ENCODE measurements at places on chromosomes 2 and 18.

GRCh38 chr18:75489493-75490190, 62.1 kb upstream of the SMIM21 start:
- DNase-seq, result no peak

- DNase-seq, result no peak
Measured at GRCh38 chr2:196170213-196170605, 1.2 kb downstream of the STK17B start.

- no peak for DNase-seq
Measured at GRCh38 chr2:231929961-231930592, 3.9 kb upstream of the NPPC start.

DNA sequence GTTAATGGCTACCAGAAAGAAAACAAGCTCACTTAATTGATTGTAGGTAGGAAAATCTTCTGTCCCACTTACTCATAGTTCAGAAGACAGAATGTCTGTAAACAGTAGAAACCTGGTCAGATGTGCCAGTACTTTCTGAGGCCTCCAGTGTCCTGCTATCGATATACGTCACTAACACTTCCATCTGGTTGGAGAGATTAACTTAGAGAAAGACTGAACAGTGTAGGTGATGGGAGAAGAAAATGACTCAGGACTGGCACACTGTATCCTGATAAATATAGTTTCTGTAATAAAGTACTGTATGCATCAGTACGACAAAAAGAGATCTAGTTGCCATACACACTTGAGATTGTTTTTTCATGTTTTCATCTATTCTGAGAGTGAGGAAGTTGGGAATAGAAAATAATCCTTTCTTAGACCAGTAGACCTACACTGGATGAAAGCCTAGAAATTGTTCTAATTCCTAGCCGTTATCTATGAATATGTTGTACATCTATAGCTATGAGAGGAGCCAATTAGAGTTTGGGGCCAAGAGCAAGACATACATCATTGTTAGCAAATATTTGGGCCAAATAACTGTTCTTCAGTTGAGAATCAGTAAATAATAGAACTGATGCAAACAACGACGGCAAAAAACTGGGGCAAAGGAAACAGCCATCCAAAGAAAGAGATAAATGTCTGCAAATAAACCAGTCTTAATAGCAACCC, 105.9 kb downstream of the NAT8 start:
- DNase-seq, result no peak

GRCh38 chr2:198231562-198231961, 427.2 kb downstream of the PLCL1 start:
- no peak for DNase-seq

GRCh38 chr2:9076210-9076609, 72.7 kb upstream of the MBOAT2 start:
- no peak for DNase-seq

- DNase-seq, result no peak
Measured at GRCh38 chr2:27705851-27706622, 42.3 kb downstream of the SLC4A1AP start.

DNA sequence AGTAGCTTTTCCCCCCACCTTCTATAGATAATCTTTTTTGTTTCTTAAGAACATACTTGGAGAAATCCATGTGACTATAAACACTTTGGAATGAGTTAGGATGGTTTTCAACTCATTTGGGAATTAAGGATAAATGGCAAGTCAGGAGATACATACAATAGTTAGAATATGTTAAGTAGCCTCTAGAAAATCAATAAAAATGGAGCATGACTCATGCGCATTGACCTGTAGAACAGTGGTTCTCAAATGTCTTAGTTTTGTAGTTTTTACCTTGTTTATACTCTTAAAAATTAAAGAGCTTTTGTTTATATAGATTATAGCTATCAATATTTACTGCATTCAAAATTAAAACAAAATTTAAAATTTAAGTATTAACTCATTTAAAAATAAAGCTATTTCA, 24.7 kb downstream of the NUP35 start:
- no peak for DNase-seq

DNA sequence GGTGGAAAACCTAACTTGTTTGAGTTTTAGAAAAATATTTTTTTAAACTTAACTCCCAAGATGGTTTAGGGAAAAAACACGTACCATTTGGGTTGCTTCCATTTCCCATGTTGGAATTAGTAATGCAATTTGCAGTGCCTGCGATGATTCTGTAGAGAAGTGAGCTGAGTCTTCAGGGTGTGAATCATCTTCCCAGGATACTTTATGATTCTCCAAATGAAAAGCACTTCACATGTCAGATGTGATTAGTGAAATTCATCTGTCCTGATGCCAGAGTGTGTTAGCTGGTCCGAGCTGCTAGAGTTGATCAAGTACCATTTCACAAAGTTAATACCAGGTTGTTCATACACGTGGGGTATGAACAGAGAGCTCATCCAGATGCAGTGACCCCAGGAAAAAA, 59.1 kb downstream of the ACOXL start:
- no peak for DNase-seq

Measured in stimulated activated CD8-positive, alpha-beta memory T cell treated with anti-CD3 and anti-CD28 coated beads, Interleukin-4, amount 100 ng/mL, for 1 hour (primary cell).